Stimulated activated naive CD8-positive, alpha-beta T cell treated with anti-CD3 and anti-CD28 coated beads, Interleukin-15, amount 100 ng/mL, for 72 hours (primary cell): ENCODE measurements at places on chromosomes 1 and 21.

DNA sequence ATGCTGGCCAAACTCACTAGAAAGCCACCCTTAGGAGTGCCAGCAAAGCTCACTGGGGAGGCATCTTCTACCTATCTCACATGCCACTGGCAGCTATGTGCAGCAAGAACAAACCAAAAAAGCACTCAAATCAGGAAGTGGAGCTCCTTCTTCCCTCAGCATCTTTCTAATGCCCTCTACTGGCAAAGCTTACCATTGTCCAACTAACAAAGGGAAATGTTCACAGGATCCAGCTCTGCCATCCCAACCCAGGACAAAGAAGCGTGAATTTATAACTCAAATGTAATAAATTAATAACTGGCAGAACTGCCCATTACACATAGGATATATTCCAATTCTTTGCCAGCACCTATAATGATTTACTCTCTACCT is 38.9 kb downstream of the LEPR start:
- no peak for DNase-seq

DNA sequence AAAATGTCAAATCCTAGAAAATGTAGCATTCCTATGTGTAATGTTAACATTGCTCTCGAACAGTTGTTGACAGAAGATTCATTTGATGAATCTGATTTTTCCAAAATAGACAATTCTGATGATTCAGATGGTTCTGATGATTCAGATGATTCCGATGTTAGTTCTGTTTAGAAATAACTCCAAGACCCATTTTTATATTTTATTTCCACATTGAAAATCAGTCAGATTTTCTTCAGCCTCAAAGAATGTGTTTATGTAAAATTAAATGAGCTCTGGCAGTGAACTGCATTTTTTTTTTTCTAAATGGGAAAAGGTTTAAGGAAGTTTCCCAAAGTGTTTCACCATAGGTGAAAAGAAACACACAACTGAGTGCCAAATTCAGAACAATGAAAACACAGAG is 136.5 kb downstream of the TSEN15 start:
- no peak for DNase-seq

DNA sequence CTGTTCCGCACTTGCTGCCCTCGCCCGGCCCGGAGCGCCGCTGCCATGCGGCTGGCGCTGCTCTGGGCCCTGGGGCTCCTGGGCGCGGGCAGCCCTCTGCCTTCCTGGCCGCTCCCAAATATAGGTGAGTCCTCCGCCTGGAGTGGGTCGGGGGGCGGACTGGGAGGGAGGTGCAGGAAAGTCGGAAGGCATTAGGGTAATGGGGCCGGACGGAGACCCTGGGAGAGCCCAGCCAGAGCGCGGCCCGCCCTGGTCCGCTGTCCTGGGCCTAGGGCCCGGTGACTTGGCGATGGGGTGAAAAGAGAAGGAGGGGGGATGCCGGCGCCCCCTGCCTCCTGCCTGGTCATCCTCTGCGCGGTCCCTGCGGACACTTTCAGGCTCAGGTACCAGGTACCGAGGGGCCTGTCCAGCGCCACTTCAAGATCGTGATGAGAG is 243 bp downstream of the ADAM15 start:
- no peak for DNase-seq

GRCh38 chr1:35574655-35575415 is 1.7 kb downstream of the TFAP2E start:
- no peak for DNase-seq

GRCh38 chr1:177947623-177948022 is 22.2 kb downstream of the SEC16B start:
- DNase-seq = no peak

DNA sequence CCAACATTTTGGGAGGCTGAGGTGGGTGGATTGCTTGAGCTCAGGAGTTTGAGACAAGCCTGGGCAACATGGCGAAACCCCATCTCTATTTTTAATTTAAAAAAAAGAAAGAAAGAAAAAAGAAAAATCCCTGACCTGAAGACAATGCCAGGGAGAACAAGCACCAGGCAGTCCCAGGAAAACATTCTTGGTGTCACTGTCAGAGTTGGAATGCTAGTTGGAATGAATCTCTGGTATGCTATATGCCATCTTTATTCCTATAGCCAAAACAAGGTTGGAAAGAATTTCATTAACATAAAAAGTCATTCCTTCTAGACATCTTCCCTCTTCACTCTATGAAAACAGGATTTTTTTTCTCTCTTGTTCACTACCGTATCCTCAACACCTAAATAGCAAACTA is 2.8 kb downstream of the DNAJC8 start:
- no peak for DNase-seq

DNA sequence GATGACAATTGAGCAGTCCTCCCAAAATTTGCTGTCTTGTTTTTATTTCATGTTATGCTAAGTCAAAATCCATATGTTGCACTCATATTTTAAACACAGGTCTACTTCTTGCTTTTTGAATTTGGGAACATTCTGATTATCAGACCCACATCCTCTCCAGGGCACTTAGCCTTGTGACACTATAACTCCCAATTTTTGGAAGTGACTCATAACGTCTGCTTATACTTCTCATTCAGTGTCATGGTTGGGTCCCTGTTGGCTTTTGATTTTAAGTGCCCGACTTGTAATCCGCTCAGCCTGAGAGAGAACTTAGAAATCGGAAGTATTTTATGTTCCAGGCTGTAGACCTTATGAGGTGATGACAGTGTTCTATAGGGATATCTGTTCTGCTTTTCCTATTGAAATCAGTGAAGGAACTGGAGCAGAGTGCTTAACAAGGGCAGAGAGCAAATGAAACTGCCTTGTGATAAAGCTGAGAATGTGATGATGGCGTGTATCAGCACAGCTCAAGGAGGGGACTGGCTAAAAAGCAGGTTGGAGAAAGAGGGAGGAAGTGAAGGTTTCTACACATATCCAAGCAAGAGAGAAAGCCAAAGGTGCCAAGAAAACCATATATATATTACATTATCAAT is 136.0 kb downstream of the HLX start:
- no peak for DNase-seq

- no peak for DNase-seq
Measured at GRCh38 chr21:42374457-42374856, 8.1 kb upstream of the TFF1 start.
